ENCODE measurements at places on chromosomes 2 and 18. TPM values are rescaled to one million over a fixed set of nuclear protein-coding genes. Genes with fewer than 3 reads are reported as not detected.

GRCh38 chr2:96176661-96177060 lies 31.4 kb upstream of the DUSP2 start:
- DNase-seq, result no peak

DNA sequence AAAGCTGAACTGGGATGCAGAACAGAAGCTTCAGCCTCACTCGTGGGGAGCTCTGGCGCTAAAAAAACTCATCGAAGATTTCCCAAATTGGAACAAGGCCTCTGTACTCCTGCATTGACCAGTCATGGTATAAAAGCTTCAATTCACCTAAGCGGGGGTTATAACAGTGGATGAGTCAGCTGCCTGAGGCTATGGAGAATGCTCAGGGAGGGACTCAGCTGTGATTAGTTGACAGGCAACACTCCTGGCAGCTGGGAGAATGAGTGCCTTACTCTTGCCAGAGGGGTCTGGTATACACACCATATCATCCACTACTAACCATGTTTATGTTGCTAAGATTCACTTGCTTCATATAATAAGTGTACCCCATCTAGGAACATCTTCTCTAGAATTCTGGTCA lies 350.6 kb upstream of the VRK2 start:
- no peak for DNase-seq

DNA sequence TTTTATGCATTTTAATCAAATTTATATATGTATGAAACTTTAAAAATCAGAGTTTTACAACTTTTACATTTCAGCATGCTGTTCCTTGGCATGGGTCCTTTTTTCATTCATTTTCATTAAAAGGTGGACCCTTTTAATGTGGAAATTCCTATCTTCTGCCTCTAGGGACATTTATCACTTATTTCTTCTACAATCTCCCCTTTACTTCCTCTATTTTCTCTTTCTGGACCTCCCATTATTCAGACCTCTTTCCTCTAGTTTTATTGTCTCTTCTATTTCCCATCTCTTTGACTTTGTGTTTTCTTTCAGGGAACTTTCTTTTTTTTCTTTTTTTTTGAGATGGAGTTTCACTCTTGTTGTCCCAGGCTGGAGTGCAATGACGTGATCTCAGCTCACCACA lies 5.7 kb downstream of the PROC start:
- DNase-seq, result no peak

LOXL3 gene
- total RNA-seq, result 0.86 TPM

ZCCHC2 gene
- total RNA-seq, result 23.9 TPM

- no peak for DNase-seq
Observed at GRCh38 chr2:104388296-104388695, 465.6 kb upstream of the POU3F3 start.

- DNase-seq, result no peak
Observed at GRCh38 chr2:23595601-23596251, 210.7 kb downstream of the KLHL29 start.

DNA sequence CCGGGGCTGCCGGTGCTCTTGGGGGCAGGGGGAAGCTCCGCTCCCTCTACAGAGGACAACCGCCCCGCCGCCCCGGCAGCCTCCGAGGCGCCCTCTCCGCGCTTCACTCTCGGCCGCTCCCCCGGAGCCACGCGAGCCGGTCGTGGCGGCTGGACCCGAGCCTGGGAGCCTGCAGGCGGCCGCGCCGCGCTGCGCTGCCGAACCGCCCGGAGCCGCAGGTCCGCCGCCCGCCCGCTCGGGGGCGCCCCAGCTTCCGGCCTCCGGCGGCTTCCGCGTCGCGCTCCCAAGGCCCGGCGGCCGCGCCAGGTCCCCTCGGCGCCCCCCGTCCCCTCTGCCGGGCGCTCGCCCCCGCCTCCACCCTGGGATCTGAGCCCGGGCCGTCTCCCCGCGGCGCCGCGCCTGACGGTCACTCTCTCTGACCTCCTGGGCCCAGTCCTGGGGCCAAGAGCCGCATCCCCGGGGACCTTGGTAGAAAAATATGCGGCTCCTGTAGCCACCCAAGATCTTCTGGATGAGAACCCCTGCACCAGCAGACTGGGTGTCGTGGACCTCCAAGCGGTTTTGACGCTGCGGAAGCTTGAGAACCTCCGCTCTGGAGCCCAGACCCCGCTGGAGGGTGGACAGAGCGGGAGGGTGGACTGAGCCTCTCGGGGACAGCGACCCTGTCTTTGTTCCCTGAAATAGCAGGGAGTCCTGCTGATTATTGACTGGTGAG lies 44.3 kb downstream of the SERTAD2 start:
- peak; percentile 79 for DNase-seq

TSPYL6 gene
- total RNA-seq, result not detected

- DNase-seq, result peak; percentile 59
Observed at GRCh38 chr2:207869784-207870778, 100.4 kb upstream of the FZD5 start.

DNA sequence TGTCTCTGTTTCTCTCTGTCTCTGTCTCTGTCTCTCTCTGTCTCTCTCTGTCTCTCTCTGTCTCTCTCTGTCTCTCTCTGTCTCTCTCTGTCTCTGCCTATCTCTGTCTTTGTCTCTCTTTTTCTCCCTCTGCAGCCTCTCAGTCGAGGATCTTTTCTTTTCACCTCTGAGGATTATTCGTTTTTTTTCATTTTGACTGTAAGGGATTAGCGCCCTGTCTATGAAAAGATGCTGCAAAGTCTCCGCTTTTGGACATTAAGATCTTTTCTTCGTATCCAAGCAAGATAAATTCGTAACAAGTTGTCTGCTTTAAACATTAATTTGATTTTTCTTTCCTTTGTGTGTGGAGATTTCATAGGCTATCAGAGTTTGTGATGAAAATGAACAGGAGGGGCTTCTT lies 191.2 kb upstream of the TPO start:
- DNase-seq, result no peak

- DNase-seq, result no peak
Observed at GRCh38 chr2:88307817-88308216, 137.7 kb downstream of the THNSL2 start.

- no peak for DNase-seq
Observed at GRCh38 chr2:7392076-7392787, 475.0 kb downstream of the RNF144A start.

- DNase-seq, result no peak
Observed at GRCh38 chr2:102005989-102006885, 14.5 kb downstream of the IL1R2 start.

DNA sequence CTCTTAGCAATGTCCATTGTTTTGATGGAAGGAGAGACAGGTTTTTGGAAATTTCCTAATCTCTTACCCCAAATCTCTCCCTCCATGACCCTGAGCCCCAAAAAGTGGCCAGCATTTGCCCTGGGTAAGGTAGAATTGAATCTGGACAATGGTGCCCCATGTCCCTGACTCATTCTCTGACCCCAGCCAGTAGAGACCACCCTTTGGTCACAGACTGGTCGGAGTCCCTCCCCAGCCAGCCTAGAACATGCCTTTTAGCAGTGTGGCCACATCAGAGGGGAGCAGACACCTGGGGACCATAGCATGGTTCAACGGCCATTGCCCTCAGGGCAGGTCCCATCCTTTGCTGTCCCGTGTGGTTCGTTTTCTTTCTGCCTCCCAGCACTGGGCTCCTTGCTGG lies 6.5 kb upstream of the NT5DC4 start:
- no peak for DNase-seq

DNA sequence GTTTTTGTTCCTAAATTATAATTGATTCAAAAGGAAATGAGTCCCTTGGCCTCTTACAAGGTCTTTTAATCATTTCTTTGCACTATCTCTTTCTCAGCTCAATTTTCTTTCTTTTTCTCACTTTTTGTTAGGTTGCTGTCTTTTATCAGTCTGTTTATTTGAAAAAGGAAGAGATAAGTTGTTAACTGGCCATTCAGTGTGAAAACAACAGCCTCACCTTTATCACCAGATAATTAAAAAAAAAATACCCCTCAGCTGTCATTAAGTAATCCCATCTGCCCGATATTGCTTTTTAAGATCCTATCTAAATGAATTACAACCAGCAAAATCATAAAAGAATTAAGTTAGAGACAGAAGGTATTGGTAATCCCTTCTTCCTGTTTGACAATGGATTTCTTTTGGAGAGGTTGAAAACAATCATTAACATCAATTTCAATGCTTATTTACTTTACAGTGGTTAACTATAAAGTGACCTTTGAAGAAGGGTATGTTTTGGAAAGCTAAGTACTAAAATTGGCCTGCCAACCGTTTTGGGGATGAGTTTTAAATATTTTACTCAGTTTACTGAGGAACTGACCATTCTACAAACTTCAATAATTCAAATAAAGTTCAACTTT lies 104.9 kb downstream of the TGIF1 start:
- DNase-seq, result no peak

CERKL gene
- total RNA-seq, result not detected

DNA sequence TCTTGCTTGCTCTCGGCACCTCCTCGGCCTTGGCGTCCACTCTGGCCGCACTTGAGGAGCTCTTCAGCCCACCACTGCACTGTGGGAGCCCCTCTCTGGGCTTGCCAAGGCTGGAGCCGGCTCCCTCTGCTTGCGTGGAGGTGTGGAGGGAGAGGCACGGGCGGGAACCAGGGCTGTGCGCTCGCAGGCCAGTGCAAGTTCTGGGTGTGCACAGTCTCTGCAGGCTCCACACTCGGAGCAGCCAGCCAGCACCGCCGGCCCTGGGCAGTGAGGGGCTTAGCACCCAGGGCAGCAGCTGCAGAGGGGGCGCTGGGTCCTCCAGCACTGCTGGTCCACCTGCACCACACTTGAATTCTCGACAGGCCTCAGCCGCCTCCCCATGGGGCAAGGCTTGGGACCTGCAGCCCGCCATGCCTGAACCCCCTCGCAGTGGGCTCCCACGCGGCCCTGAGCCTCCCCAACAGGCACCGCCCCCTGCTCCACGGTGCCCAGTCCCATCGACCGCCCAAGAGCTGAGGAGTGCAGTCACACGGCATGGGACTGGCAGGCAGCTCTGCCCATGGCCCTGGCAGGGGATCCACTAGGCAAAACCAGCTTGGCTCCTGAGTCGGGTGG lies 411.2 kb upstream of the CHAC2 start:
- no peak for DNase-seq

CD8B2 gene
- not detected for total RNA-seq

DRC1 gene
- not detected for total RNA-seq

AGXT gene
- 1,805 TPM for total RNA-seq
